ENCODE measurements at places on chromosomes 7 and 10. TPM values are rescaled to one million over a fixed set of nuclear protein-coding genes. Genes with fewer than 3 reads are reported as not detected.

CPED1 gene
- not detected for total RNA-seq

WDR86 gene
- 1.4 TPM for total RNA-seq

INPP5F gene
- total RNA-seq, result 37.5 TPM

SFRP4 gene
- total RNA-seq, result not detected

JAZF1 gene
- 42.3 TPM for total RNA-seq

TMEM176A gene
- total RNA-seq, result not detected

TDRD1 gene
- 0.22 TPM for total RNA-seq

CLEC5A gene
- 0.24 TPM for total RNA-seq

TMEM184A gene
- not detected for total RNA-seq

CASD1 gene
- 47.9 TPM for total RNA-seq

PARD3 gene
- not detected for total RNA-seq

DPYSL4 gene
- total RNA-seq, result 0.22 TPM

AGMO gene
- total RNA-seq, result not detected

ELN gene
- total RNA-seq, result not detected

UBE2H gene
- 43.6 TPM for total RNA-seq

SEMA3A gene
- 0.41 TPM for total RNA-seq

NEURL1 gene
- 0.30 TPM for total RNA-seq

TEX36 gene
- total RNA-seq, result not detected

CARD11 gene
- total RNA-seq, result 129 TPM

WNT8B gene
- not detected for total RNA-seq

CHPF2 gene
- 39.4 TPM for total RNA-seq

PLAU gene
- not detected for total RNA-seq
